ENCODE measurements at places on chromosomes 16 and 17.

DNA sequence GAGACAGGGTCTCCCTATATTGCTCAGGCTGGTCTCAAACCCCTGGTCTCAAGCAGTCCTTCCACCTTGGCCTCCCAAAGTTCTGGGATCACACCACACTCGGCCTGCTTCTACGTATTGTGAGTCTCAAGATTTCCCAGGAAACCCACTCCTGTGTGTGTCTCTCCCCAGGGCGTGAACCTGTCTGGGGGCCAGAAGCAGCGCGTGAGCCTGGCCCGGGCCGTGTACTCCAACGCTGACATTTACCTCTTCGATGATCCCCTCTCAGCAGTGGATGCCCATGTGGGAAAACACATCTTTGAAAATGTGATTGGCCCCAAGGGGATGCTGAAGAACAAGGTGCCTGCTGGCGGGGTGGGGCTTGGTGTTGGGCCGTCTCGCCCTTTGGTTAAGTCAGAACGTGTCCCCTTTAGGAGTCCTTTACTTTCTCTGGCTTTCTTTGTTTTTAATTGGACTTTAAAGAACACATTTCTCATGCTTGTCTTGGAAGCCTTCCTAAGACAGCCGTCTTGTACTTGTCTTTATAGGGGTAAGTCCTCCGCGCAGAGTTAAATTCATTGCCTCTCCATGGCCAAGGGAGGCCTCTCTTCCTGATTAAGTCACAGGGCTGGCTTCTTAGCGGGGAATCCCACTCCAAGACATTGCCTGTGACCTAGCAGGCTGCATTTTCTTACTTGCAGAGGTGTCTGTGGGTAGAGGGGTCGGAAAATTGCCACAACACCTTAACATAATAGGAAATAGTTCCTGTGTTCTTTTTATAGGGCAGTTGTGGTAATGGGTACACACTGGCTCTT lies 136.4 kb downstream of the ABCC6 start:
- DNase-seq: no peak

DNA sequence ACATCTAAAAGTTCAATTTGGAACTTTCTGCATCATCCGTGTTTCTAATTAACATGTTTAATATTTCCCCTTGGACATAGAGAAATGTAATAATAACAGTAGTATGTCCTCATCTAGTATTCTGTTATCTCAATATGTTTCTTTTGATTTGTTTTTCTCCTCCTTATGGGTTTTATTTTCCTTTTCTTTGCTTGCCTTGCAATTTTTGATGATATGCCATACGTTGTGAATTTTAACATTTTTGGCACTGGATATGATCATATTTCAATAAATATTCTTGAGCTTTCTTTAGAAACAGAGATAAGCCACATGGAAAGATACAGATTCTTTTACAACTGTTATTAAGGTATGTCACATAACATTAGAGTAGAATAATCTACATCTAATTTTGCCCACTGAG lies 1316.2 kb downstream of the CDH8 start:
- DNase-seq: no peak

- DNase-seq: peak; percentile 65
Measured at GRCh38 chr16:22216191-22216831, 10.2 kb downstream of the EEF2K start.

DNA sequence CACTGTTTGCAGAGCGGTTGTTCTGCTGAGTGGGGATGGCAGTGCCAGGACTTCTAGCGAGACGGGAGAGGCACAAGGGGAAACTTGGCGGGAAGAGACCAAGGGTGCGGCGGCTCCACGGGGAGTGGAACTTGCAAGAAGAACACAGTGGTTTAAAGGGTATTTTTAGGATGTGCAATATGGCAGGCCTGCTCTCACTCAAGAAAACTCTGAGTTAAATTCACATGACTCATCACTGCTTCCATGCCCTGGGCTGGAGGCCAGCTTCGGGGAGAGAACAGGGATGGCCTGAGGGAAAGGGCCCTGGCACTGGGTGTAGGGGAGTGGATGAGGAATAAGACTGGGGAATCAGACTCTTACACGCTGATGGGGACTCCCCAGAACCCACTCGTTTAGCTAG lies 13.3 kb upstream of the CD300LD start:
- DNase-seq: peak; percentile 46

DNA sequence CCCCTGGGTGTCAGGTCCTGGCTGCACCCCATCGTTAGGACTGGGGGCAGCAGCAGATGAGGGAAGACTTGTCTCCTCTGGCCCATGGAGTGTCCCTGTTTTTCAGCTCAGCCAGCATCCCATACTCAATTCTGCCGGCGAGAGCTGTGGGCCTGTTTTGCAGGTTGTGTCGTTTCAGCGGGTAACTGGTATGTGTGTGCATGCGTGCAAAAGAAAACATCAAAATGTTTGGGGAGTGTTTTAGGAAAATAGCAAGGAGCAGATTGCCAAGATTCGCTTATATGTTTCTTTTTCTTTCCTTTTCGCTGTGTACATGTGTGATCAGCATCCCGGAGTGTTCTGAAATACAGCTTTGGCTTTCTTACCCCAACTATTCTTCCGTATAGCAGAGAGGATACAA lies 34.7 kb downstream of the MSI2 start:
- DNase-seq: no peak

GRCh38 chr17:36212966-36213365 lies 2.1 kb downstream of the CCL4L2 start:
- no peak for DNase-seq

- DNase-seq: no peak
Measured at GRCh38 chr16:85850344-85850880, 48.5 kb upstream of the IRF8 start.

DNA sequence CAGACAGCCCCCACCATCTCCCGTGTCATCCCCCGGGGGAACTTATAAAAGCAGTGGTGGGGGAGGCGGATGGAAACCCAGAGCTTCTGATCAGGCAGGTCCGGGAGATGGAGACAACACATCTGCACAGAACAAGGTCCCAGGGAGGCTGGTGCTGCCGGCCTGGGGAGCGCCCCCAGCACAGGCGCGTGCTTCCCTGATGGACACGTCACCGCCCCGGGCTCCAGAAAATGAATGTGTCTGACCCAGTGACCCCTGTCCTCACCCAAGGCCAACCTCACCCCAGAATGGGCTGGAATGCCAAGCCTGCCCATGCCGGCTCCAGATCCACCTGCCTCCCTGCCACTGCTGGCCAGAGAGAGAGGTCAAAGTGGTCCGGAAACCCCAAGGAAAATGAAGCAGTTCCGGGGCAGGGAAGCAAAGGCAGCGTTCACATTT lies 12.5 kb downstream of the SLC7A5 start:
- no peak for DNase-seq

DNA sequence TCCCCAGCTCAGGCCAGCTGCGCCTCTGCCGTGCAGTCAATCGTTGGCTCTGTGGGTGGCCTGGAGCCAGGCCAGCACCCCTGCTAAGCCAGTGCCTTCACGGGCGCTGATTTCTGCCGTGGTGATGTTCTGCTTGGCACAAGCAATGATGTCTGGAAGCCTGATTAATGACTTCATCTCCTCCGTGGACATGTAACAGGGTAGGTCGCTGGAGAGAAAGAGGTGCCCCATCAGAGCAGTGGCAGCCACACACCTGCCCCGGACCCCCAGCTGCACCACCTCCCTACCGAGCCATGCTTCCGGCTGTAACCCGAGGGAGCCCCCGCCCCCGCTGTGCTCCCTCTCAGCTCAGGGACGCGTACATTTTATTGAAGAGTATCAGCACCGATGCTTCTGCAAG lies 1.9 kb downstream of the ARL16 start:
- DNase-seq: no peak

DNA sequence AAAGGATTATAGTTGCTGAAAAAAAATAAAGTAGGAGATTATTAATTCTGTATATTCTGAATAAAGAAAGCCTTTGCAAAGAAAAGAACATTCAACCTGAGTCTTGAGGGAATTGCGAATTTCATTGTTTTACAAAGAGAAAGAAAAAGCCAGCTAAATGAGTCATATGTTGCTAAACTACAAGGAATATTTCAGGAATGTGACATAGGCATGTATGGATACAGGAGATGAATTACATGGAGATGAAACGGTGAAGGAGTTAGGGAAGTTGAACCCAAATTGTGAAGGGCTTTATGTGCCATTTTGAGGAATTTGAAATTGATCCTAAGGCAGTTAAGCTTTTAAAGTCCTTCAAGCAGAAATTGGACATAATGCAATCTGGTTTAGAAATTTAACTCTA lies 177.3 kb upstream of the RBL2 start:
- peak; percentile 26 for DNase-seq

- no peak for DNase-seq
Measured at GRCh38 chr16:11380836-11381235, 35.6 kb downstream of the RMI2 start.

DNA sequence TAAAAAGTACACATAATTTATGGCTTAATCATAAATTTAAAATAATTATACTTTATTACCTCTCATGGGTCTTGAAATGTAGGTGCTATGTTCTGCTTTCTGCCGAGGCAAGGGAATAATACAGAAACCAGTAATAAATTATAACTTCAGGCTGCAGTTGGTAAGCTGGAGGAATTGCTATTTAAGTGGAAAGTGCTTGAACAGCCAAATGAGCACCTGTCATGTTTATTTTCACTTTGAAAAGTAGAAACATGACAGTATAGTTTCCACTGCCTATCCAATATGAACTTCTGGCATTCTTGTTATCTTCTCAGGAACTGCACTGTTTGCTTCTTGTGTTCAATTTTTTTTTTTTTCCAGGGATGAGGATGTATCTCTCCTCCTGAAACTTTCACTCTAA lies 146.0 kb downstream of the FTO start:
- no peak for DNase-seq

DNA sequence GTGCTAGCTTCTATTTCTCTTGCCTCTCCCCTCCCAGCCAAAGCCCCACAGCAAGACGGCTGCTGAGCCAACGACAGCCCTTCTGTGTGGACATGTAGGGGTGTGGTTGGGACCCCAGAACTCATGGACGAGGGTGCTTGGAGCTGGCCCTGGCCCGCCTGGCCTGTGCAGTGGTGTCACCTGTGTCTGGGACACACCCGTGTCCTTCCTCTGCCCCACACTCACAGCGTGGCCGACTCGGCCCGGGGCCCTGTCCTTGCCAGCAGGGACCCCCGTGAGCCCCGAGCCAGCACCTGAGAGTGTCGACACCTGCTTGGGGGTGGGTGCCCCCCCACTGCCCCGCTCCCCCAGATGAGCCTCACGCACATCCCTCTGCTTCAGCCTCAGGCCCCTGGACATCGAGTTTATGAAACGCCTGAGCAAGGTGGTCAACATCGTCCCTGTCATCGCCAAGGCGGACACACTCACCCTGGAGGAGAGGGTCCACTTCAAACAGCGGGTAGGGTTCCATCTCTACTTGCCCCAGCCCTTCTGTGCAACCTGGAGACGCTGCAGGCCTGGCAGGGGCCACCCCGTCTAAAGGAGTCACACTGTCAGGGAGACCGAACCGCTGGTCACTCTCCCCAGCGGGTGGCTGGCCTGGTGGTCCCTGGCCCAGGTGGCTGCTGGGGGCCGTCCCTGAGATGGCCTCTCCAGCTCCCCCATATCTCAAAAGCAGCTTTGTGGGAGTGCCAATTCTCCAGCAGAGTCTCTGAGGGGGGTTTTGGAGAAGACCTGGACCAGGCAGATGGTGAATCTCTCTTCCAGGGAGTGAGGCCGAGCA lies 349.8 kb downstream of the SEC14L1 start:
- no peak for DNase-seq

DNA sequence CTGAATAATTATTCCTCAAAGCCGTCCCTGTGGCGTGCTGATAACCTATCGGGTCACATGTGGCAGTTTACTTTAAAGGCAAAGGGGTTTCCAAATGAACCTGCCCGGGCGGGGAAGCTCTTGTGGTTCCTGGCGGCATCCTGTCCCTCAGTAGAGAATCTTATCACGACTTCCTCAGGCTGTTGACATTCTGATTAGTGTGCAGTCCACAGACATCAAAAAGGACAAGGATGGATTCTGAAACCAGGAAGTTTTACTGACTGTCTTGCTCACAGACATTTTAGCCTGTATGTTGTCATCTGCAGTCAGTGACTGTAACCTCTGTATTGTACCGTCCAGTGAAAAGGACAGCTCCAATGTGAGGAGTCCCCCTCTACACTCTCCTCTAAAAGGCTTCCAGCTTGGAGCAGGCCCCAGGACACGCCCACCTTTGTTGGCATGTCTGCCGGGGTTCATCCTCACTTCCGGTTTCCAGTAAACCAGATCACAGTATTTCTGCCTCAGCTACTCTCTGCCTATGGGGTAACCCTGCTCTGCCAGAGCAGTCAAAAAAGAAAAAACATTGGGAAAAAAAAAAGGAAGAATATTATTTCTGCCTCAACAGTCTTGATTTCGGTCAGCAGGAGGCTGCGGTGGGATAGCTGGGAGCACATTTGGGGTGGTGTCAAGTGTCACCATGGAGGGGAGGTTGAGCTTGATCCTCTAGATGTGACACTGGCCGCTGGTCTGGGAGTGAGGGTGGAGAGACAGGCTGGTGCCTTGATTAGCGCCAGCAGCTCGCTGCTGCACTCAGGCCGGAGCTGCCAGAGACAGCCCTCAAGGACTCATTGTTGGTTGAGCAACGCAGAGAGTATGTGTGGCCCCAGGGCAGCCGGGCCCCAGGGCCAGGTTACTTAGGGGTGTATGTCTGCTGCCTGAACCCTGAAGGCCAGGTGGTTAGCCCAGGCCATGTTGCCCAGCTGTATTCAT lies 89.0 kb upstream of the DNAH17 start:
- DNase-seq: no peak

DNA sequence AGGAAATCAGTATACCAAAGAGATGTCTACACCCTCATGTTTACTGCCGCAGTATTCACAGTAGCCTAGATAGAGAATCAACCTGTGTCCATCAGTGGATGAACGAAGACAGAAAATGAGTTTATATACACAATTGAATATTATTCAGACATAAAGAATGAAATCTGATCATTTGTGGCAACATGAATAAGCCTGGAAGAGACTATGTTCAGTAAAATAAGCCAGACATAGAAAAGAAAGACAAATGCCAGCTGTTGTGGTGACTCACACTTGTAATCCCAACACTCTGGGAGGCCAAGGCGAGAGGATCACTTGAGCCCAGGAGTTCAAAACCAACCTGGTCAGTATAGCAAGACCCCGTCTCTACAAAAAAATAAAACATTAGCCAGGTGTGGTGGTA lies 16.1 kb downstream of the NUDT16L1 start:
- DNase-seq: peak; percentile 28

DNA sequence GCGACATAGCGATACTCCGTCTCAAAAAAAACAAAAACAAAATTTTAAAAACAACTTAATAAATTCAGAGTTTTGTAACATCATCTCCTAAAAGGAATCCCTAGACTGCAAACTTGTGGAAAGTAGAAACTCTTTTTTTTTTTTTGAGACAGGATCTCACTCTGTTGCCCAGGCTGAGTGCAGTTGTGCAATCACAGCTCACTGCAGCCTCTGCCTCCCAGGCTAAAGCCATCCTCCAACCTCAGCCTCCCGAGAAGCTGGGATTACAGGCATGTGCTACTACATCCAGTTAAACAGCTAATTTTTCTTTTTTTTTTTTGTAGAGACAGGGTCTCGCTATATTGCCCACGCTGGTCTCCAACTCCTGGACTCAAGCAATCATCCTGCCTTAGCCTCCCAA lies 19.7 kb downstream of the EZH1 start:
- DNase-seq: no peak

DNA sequence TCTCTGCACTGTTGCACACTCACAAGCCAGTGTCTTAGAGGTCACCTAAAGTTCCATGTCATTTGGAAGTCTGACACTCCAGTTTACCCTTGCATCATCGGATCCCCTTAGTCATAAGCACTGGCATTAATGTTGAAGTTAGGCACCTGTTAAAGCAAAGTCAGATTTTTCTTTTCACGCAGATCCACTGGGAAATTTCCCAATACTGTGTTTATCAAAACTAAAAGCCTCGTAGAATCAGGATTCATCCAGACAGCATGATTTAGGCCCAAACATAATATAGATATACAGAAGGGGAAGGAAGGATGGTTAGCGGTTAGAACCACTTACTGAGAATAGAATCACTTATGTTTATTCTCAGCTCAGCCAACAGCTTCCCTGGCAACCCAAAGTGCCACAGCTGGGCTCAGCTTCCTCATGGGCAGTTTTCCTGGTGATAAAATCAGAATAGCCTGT lies 30.1 kb upstream of the HAPSTR1 start:
- peak; percentile 92 for DNase-seq

Measured in mesenchymal stem cell (in vitro differentiated cells and primary cell).